NCI-H1694 treated with DMSO at 0.1 percent for 48 hours (cell line): ENCODE measurements at places on chromosomes 16 and 17.
A peak's percentile ranks its signal among the peaks of the same experiment; 100 is the strongest.

GRCh38 chr16:84893849-84894599 is 74.2 kb downstream of the CRISPLD2 start:
- no peak for DNase-seq

DNA sequence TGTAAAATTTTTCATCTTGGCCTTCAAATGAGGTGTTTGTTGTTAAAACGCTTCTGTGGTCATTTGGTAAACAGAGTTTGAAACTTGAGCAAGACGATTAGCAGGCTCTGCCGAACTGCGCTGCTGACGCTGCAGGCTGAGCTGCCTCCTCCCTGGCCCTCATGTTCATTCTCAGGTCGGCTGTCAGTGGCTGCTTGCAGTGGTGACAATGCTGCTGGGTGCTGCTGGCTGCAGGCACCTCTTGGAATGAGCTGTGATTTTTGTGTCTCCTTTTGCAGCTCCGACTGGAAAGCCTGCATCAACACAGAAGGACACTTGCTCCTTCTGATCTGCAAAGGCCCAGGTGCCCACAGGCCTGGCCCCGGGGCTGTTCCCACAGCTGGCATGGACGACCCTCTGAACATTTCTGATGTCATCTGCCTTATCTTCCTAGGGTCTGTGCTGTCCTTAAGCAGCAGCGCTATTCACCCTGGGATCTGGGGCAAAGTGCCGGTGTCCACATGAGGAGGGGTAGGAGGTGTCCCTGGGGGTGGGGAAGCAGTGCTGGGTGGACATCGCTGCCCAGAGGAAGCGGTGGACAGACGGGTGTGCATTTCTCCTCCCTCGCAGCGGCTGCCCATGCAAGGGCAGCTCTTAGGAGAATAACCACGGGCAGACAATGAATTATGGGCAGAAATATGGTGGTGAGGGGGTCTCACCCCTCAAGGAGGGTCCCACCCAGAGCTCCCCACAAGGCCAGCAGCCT is 23.1 kb upstream of the OSGIN1 start:
- DNase-seq = no peak

GRCh38 chr17:82846061-82846691 is 6.4 kb upstream of the ZNF750 start:
- DNase-seq = no peak

- no peak for DNase-seq
Measured at GRCh38 chr17:5211458-5211857, 19.8 kb upstream of the ZNF594 start.

GRCh38 chr17:78044280-78044835 is 84.2 kb downstream of the TMC6 start:
- DNase-seq = no peak

- no peak for DNase-seq
Measured at GRCh38 chr17:34525651-34526050, 53.7 kb upstream of the TMEM132E start.

GRCh38 chr16:30748634-30749445 is 615 bp downstream of the PHKG2 start:
- DNase-seq = no peak

- DNase-seq = no peak
Measured at GRCh38 chr16:1760911-1761310, 10.4 kb downstream of the NME3 start.

DNA sequence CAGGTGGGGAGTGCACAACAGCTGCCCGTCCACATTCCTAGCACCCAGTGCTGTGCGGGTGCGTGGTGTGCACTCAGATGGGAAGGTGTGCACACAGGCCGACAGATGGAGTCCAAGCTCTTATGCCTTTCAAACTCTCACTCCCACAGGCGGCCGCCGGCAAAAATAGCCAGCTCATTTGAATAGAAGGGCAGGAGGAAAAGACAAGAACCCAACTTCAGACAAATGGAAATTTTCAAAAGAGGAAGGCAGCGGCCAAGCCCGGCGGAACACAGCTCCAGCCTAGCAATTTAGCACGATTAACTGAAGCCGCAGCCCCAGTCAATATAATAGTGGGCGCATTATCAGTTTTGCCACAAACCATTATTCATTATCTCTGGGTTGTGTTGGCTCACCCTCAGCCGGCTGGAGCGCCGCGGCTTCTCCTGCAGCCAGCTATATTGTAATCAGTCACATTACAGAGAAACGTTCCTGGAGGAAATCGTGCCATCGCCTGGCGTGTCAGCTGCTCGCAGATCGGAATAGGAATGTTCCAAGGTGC is 103.9 kb upstream of the SEC14L1 start:
- no peak for DNase-seq

- DNase-seq = no peak
Measured at GRCh38 chr17:59330053-59330942, 1.2 kb upstream of the YPEL2 start.

GRCh38 chr17:76733618-76733957 is 3.5 kb downstream of the SRSF2 start:
- no peak for DNase-seq

- DNase-seq = no peak
Measured at GRCh38 chr17:76467809-76468633, 618 bp downstream of the AANAT start.

- DNase-seq = no peak
Measured at GRCh38 chr16:86107215-86107825, 208.4 kb downstream of the IRF8 start.

DNA sequence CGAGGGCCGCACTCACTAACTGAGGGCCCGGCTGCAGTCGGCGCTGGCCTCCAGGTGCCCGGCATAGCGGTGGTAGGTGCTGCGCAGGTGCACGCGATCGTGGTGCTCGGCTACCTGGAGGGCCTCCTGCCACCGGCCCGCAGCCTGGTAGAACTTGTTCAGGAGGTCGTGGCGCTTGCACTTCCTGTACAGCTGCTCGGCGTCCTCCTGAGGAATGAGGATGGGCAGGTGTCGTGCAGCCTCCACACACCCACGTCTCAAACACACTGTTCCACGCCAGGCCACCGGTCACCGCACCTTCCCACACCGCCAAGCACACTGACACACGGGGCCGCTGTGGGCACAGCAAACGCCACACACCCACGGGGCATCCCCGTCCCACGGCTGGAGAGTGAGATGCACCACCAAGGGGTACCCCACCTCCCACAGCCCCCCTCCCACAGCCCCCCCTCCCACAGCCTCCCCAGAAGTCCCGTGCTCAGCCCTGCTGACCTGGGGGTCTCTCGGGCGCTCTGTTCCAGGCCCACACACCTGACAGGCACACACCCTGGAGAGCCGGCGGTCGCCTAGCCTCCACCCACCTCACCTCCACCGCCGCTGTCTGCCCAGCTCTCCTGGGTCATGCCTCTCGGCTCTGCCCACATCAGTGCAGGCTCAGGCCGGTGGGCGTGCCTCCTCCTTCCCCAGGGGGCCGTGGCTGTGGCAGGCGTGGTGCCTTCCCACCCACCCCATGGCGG is 7.4 kb upstream of the TMEM204 start:
- no peak for DNase-seq

- no peak for DNase-seq
Measured at GRCh38 chr16:66547101-66547989, 2.6 kb downstream of the TK2 start.

DNA sequence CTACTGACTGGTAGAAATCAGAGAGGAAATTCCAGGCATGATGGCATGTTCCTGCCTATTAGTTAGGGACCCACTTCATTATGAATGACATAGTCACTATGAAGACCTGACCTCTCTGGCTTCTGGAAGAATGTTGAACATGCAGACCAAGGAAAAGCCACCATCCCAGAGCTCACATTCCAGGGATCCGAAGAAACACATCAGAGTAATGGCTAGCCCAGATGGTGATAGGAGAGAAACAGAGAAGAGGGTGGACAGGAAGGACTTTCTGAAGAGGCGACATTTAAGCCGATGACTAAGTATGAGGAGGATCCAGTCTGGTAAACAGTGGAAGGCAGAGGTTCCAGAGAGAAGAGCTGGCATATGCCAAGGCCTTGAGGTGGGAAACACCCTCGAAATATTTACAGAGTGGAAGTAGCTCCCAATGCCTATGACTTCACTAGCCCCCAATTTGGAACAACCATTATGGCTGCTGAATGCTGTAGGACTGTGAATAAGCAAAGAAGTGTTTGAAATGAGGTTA is 216.2 kb downstream of the RBFOX1 start:
- DNase-seq = no peak

DNA sequence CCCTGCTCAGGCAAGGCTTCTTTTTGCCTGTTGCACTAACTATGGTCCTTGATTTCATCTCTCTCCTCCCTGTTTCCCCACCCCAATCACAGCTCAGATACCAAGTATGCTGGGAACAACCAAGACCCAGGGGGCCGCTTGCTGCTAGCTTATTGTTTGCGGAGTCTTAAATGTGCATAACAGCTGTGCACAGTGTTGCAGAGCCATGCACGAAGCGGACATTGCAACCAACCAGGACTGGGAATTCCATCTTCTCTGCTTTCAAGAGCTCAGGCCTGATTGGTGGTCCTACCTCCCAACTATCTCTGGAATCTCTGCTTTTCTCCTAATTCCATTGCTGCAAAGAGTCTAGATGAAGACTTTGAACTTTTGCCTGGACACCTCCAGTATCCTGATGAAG is 281.3 kb upstream of the TNRC6C start:
- DNase-seq = no peak

DNA sequence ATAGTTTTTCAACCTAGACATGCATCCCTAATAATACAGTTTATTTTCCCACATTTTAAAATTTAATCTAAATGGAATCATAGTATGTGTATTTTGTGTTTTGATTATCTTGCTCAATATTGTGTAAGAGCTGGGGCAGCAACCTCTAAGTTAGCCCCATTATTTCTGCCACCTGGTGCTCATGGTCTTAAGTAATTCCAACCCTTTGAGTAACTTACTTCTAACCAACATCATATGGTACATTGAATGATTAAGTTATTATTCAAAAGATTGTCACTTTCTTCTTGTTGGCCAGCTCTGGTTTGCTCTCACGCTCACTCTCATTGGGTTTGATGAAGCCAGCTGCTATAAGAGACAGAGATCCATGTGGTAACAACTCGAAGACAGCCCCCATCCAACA is 3.9 kb upstream of the KRTAP4-3 start:
- DNase-seq = no peak

GRCh38 chr17:59093702-59094231 is 12.9 kb downstream of the TRIM37 start:
- DNase-seq = no peak

DNA sequence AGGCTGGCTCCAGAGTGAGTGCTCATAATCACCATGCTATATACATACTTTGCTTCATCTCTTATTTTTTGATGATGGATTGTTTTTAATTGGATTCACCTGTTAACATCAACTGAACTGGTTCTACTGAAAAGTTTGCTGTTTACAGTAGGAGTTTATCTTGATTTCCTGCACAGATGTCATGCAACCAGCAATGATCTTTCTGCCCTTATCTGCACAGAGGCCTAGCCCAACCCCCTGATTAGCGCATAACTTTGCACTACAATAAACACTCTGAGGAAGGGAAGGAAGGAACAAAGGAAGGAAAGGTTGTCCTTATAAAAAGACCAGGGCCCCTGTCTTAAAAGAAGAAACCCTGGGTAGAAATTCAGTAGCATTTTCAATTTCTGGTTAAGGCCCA is 152.9 kb downstream of the RGS9 start:
- no peak for DNase-seq

- no peak for DNase-seq
Measured at GRCh38 chr17:3641717-3642486, 5.3 kb downstream of the CTNS start.

DNA sequence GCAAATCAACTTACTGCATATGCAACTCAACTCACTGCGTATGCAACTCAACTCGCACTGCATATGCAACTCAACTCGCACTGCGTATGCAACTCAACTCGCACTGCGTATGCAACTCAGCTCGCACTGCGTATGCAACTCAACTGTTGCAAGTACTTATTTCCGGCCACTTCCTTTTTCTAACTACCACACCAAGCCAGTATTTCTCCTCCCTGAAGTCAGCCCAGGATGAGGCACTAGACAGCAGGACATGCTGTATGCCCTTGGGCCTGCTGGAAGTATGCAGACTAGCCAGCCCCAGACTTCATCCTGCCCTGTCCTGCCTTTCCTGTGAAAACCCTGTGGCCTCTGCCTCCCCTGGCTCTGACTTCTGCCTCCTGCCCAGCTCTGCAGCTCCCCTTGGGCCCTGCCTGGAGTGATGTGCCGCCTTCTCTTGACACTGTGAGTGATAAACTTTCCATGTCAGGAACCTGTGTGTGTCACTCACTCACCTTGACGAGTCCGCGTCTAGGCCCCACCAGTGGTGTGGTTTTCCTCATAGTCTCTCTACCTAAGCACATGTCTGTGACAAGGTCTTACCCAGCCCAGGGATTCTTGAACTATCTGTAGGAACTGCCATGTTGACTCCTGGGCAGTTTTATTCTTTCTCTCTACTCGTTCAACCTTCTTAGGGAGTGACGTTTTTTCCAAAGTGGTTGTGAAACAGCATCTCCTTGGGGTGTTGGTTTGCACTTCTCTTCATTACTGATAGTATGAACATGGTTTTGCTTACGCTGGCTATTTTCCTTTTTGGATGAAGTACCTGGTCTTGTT is 16.4 kb downstream of the ZNF778 start:
- DNase-seq = no peak

- no peak for DNase-seq
Measured at GRCh38 chr17:50909765-50910605, 43.8 kb upstream of the TOB1 start.

- no peak for DNase-seq
Measured at GRCh38 chr17:6576038-6576785, 19.9 kb upstream of the PITPNM3 start.

DNA sequence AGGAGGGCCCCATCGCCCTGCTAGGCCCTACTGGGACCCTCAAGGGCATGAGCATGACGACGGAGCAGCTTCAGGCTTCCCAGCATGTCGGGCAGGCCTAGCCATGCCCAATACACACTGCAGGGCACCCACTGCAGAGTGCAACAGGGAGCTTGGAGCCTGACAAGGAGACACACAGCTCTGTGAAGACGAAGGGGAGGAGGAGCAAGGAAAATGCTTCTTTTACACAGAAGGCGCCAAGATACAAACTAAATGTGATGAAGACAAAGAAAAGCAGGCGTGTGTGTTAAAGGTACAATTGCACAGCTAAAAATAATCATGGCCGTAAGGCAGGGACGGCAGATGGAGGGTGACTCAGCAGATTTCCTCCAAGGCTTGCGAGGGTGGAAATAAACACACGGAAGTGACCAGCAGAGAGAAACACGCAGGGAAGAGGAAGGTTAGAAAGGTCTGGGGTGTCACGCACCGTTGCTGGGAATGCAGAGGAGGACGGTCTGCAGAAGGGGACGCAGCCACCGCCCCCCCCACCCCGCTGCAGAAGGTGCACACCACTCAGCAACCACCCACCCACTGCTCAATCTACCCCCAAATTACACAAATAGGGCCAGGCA is 108.5 kb downstream of the ZNF778 start:
- peak; percentile 37 for DNase-seq

- peak; percentile 86 for DNase-seq
Measured at GRCh38 chr17:2786176-2786881, 9.9 kb upstream of the RAP1GAP2 start.

- no peak for DNase-seq
Measured at GRCh38 chr17:82754297-82755208, 2.7 kb downstream of the TBCD start.

- no peak for DNase-seq
Measured at GRCh38 chr16:57667526-57668262, 412 bp upstream of the ADGRG3 start.
